ENCODE measurements at places on chromosomes 2 and 18. TPM values are rescaled to one million over a fixed set of nuclear protein-coding genes. Genes with fewer than 3 reads are reported as not detected.

DNA sequence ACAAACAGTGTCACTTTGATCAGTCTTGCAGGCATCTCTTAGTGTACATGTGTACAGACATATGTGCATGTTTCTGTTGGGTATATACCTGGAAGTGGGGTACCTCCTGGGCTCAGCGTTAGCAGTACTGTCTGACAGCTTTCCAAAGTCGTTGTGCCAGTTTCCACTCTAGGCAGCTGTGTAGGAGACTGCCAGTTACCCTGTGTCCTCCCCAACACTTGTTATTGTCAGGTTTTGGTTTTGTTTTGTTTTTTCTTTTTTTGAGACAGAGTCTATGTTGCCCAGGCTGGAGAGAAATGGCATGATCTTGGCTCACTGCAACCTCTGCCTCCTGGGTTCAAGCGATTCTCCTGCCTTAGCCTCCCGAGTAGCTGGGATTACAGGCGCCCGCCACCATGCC lies 6.2 kb downstream of the FKBP1B start:
- H3K4me3 ChIP-seq, result no peak overlapping the region
- H3K4me1 ChIP-seq, result peaks cover 3% of the 10 kb centered on the region
- H3K27ac ChIP-seq, result no peak overlapping the region
- no peaks in the 10 kb centered on the region for H3K27me3 ChIP-seq
- no peak for DNase-seq

The RGPD8 gene
- total RNA-seq, result 4.9 TPM

The CENPO gene
- 44.7 TPM for total RNA-seq

- no peak overlapping the region for H3K4me3 ChIP-seq
- H3K27me3 ChIP-seq, result no peaks in the 10 kb centered on the region
- H3K36me3 ChIP-seq, result no peaks in the 10 kb centered on the region
Observed at GRCh38 chr2:165361514-165361913, 108.0 kb upstream of the CSRNP3 start.

- peaks cover 8% of the 10 kb centered on the region for H3K27me3 ChIP-seq
- 0 out of 2 replicates have a peak, but pooled peaks cover 6% of the 10 kb centered on the region for H3K4me1 ChIP-seq
- no peaks in the 10 kb centered on the region for H3K36me3 ChIP-seq
- DNase-seq, result no peak
- H3K27ac ChIP-seq, result no peak overlapping the region
Observed at GRCh38 chr2:190628591-190629319, 20.1 kb upstream of the NAB1 start.

GRCh38 chr2:240995041-240996021 lies 3.1 kb upstream of the SNED1 start:
- peaks cover 12% of the 10 kb centered on the region for H3K27me3 ChIP-seq
- H3K4me3 ChIP-seq, result no peak overlapping the region
- no peaks in the 10 kb centered on the region for H3K4me1 ChIP-seq
- no peaks in the 10 kb centered on the region for H3K36me3 ChIP-seq

GRCh38 chr2:196206804-196207203 lies 35.4 kb upstream of the STK17B start:
- no peak overlapping the region for H3K4me3 ChIP-seq
- DNase-seq, result peak; percentile 13
- H3K36me3 ChIP-seq, result no peaks in the 10 kb centered on the region
- no peak overlapping the region for H3K27ac ChIP-seq
- no peaks in the 10 kb centered on the region for H3K4me1 ChIP-seq

- H3K4me3 ChIP-seq, result no peak overlapping the region
- H3K27ac ChIP-seq, result no peak overlapping the region
- no peaks in the 10 kb centered on the region for H3K4me1 ChIP-seq
Observed at GRCh38 chr2:240182476-240182875, 42.0 kb upstream of the OTOS start.

The IL1F10 gene
- not detected for total RNA-seq

The HOXD3 gene
- total RNA-seq, result not detected

- no peaks in the 10 kb centered on the region for H3K36me3 ChIP-seq
- DNase-seq, result no peak
- peaks cover 10% of the 10 kb centered on the region for H3K4me1 ChIP-seq
- H3K27ac ChIP-seq, result no peak overlapping the region
Observed at GRCh38 chr2:75180476-75180875, 18.8 kb downstream of the TACR1 start.

The IL36A gene
- total RNA-seq, result not detected

DNA sequence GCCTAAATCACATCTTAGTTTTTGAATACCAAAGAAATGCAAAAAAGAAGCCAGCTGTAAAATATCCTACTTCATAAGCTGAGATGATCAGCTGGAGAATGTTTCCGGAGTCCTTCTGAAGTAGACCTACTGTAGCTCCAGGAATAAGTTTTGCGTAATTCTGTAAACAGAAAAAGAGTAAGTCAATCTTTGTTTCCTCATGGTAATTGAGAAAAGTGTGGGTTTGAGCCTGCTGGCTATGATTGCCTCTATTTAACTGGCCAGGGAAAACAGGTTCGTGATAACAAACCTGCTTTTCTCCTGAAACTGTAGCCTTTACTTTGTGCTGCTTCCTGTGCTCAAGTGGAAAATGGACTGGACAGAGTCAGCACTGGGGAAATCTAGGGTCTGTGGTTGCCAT lies 58.2 kb downstream of the ITGB6 start:
- no peak for DNase-seq
- H3K27me3 ChIP-seq, result no peaks in the 10 kb centered on the region
- no peaks in the 10 kb centered on the region for H3K4me1 ChIP-seq
- H3K4me3 ChIP-seq, result no peak overlapping the region

DNA sequence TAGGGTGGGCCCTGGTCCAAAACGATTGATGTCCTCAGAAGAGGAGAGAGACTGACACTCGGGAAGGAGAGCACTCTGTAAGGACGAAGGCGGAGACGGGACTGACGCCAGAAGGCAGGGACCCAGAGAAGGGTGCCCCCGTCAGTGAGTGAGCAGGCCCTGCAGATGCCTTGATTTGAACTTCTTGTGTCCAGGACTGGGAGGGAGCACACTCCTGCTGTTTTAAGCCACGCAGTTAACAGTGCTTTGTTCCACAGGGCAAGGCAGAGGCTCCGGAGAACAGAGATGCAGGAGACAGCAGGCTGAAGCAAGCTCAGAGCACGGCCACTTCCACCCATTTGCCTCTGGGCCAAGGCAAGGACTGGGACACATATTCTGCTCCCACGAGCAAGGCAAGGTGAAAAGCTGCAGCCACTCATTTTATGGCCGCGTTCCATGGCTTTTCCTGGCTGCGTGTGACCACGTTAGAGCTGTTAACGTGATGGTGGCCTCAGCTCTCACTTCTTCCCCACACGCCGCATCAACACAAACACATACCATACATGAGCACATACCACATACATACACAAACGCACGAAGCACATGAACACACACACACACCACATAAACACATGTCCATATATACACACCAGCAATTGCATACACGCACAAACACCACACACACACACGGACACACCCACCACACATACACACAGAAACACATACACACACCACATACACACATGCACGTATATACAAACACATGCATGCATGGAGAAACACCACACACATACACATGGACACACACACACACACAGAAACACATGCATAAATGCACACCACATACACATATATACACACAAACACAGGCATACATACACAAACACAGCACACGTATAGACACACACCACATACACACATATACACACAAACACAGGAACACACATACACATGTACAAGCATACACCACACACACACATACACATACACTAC lies 521.0 kb upstream of the MYT1L start:
- no peaks in the 10 kb centered on the region for H3K36me3 ChIP-seq
- H3K4me3 ChIP-seq, result no peak overlapping the region
- H3K4me1 ChIP-seq, result no peaks in the 10 kb centered on the region
- no peaks in the 10 kb centered on the region for H3K27me3 ChIP-seq
- no peak overlapping the region for H3K27ac ChIP-seq

DNA sequence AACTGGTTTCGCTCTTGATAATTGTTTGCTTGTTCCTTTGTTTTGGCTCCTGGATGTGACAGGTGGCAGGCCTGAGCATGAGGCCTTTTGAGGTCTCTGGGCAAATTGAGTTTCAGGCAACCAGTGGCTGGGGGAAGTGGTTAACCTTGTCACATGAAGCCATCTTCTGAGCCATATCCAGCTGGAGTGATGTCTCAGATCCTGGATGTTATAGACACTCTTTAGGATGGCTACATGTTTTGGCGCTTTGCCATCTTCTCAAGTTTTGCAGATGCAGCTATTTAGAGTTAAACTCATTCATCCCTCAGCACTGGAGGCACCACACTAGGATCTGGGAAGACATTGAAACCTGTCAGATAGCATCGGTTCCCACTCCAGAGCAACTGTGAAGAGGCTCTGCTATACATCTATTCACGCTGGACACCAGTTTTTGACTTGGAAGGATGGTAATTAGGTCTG lies 25.3 kb upstream of the TACR1 start:
- H3K27me3 ChIP-seq, result no peaks in the 10 kb centered on the region
- peaks cover 30% of the 10 kb centered on the region for H3K4me1 ChIP-seq
- H3K36me3 ChIP-seq, result no peaks in the 10 kb centered on the region
- no peak overlapping the region for H3K4me3 ChIP-seq
- H3K27ac ChIP-seq, result no peak overlapping the region

- H3K4me3 ChIP-seq, result no peak overlapping the region
- H3K4me1 ChIP-seq, result no peaks in the 10 kb centered on the region
- H3K36me3 ChIP-seq, result no peaks in the 10 kb centered on the region
- no peaks in the 10 kb centered on the region for H3K27me3 ChIP-seq
Observed at GRCh38 chr2:175318542-175318941, 137.0 kb upstream of the ATP5MC3 start.

The SPATA3 gene
- not detected for total RNA-seq

The MC2R gene
- not detected for total RNA-seq

DNA sequence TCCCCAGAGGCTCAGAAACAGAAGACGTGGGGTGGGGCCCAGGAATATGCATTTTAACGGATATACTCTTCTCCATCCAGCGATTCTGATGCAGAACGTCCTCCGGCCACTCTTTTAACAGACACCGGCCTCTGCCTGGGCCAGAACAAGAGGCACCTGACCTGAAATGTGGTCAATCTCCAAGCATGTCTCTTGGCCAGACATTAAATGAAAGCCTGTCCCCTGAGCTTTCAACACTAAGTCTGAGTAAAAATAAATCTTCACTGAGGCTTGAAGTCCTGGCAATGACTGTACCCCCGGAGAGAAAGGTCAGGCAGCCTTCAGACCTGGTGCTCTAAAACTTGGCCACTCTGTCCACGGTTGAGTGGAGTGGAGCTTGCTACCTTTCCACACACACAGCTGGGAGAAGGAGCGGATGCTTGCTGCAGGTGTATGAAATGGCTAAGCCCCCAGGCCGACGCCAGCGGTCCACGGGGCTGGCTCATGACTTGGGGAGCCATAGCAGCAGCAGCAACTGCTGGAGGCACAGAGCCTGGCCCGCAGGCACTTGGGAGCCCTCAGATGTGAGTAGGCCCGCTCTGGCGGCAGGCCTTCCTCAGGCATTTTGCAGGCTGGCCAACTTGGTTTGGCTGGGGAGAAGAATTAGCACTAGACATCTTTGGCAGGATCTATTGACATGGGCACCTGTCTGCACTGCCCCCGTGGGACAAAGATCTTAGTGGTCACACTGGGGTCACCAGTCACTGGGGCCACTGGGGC lies 79.7 kb downstream of the TMEM17 start:
- no peaks in the 10 kb centered on the region for H3K36me3 ChIP-seq
- H3K4me1 ChIP-seq, result no peaks in the 10 kb centered on the region
- no peak overlapping the region for H3K4me3 ChIP-seq
- H3K27me3 ChIP-seq, result no peaks in the 10 kb centered on the region

- H3K4me1 ChIP-seq, result no peaks in the 10 kb centered on the region
- no peak overlapping the region for H3K4me3 ChIP-seq
- no peak overlapping the region for H3K27ac ChIP-seq
Observed at GRCh38 chr2:144678736-144679135, 158.8 kb upstream of the ZEB2 start.

The IL37 gene
- not detected for total RNA-seq

- no peak overlapping the region for H3K27ac ChIP-seq
- no peaks in the 10 kb centered on the region for H3K36me3 ChIP-seq
- DNase-seq, result no peak
- no peaks in the 10 kb centered on the region for H3K4me1 ChIP-seq
- H3K4me3 ChIP-seq, result no peak overlapping the region
Observed at GRCh38 chr2:232481322-232482140, 6.1 kb downstream of the ECEL1 start.

DNA sequence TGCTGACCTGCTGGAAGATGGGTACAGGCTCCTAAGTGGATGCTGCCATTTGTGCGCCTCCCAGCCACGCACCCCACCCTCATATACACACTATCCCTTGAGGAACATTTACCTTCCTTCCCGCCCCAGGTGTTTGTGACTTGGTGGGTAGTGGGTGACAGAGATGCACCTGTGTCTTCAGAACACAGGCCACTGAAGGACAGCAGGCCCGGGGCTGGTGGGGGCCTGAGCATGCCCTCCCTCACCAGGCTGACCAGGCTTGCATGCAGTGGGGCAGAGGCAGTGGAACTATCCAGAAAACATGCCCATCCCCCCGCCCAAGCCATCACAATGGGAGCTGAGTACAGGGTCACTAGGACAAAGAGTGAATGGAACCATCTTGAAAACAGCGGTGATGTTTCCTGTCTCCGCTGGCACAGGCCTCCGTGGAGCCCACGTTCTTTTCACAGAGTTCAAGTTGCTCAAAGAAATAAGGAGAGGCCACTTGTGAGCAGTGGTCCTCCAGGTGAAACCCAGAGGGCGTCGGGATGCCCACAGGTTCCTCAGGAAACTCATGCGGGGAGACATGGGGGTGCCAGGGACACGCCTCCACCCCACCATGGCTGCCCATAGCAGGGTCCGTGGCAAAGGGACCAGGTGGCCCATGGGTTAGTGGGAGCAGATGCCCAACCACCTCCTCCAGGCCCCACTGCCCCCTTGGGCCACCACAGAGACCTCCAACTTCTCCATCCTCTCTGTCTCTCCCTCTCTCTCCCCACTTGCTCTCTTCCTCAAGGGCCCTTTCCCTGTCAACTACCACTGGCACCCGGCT lies 90.9 kb downstream of the MALT1 start:
- no peaks in the 10 kb centered on the region for H3K27me3 ChIP-seq
- H3K27ac ChIP-seq, result no peak overlapping the region
- no peaks in the 10 kb centered on the region for H3K36me3 ChIP-seq
- no peaks in the 10 kb centered on the region for H3K4me1 ChIP-seq
- DNase-seq, result no peak

DNA sequence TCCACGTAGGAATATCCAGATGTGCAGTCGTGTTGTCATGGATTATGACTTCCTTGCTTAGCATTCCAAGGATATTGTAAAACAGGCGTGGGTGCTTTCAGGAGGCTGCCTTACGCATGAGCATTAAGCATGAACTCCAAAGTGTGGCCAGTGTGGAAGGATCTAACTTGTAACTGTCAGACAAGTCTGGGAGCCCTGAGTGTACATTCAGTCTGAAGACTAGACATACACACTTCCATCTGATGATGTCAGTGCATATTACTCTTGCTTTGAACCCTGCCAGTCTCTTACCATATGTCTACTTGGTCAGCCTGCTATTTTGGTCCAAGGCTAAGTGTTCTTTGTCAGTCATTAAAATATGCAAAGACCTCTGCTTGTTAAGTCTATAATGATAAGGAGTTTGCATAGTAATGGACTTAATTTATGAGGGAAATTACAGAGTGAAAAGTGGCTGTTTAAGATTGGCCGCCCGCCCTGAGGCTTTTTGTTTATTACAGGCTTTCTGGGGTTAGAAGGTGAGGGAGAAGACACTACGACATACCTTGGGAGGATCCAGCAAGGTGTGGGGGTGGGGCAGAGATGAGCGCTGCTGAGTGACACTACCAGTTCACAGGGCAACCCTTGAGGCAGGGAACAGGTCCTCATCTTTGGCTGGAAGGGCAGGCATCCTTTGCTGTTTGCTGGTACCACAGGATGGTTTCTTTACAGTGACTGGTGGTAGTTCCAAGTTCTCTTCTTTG lies 48.3 kb downstream of the CABLES1 start:
- H3K36me3 ChIP-seq, result no peaks in the 10 kb centered on the region
- H3K27me3 ChIP-seq, result no peaks in the 10 kb centered on the region
- H3K27ac ChIP-seq, result 0 out of 2 replicates have a peak overlapping the region, but pooled peaks have one; percentile 32
- H3K4me3 ChIP-seq, result no peak overlapping the region
- peaks cover 7% of the 10 kb centered on the region for H3K4me1 ChIP-seq

Data from GM23338 (cell line).